ENCODE measurements at places on chromosomes 12 and 14.

DNA sequence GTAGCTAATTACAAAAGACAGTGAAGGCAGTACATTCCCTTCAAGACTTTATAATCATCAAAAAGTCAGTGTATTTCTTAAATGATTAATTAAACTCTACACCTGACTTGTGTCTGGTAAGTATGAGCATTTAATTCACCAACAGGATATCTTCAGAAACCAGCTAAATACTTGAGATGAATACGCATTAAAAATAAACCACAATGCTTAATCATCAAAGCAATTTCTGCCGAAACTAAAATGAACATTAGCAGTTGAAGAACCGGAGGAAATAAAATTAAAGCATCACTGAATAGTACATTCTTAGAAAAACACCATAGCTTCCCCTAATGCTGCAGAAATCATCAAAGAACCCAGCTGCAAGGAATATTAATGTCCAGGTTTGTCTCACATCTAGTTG lies 32.7 kb downstream of the SLC25A21 start:
- no peak for DNase-seq

DNA sequence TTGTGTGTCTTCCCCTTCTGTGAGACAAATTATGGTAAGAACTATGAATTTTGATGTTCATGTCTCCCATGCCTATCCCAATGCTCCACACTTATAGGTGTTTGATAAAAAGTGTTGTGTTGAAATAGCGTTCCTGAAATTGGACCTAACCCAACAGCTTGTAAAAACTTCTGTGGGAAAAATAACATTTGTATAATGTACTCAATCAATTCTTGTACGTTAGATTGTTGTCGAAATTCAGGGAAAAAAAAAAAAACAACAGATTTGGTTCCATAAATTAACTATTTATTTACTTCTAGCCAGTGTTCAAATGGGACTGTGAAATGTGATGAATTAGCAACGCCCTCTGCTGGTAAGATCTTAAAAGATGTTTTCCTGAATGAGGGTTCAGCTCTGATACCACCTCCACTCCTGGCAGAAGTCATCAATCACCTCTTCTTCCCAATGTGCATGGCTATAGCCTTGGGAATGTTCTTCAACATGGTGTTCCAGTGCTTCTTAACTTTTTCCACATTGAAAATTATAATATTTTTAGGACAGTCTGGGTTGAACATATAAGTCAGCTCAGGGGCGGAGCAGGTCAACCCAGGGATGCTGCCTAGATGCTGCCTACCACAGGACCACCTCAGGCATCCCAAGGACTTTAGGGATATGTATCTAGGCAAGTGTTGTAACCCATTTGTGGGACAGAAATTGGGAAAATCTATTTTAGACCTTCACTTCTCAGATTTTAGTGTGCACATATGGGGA lies 170.6 kb downstream of the OTOGL start:
- peak; percentile 45 for DNase-seq

DNA sequence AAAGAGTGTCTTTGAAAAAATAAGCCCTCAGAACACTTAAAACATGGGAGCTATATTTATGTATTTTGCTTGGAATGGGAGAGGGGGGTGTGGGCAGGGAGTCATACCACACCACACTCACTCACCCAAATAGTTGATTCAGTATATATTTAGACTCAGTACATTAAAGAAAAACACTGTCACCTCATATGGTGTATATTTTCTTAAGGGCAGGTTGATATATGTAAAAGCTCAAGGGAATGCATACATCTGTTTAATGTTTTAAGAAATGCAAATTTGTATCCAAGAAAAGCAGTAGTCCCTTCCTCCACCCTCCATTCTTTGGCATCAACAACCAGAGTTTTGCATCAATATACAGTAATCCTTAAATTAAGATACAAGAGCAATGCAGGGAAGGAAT lies 1.4 kb downstream of the NFYB start:
- no peak for DNase-seq

DNA sequence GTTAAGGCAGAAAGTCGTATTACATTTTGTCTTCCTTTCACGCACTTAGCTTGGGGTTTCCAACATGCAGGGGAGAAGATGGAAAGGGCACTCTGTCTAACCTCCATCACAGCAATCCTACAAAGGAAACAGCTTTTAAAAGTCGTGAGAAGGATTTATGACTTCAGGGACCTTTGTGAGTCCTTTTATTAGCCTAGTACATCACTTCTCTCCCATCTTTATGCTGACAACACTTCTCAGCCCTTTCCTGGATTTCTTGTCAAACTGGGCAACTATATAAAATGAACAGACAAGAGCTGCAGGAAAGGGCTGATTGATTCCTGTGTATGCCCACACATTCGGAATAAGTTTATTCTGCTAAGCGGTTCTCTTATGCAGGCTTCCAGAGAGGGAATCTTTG lies 159.0 kb downstream of the DERA start:
- no peak for DNase-seq

- no peak for DNase-seq
Observed at GRCh38 chr14:85233756-85234155, 296.2 kb upstream of the FLRT2 start.

GRCh38 chr14:100796946-100797345 lies 29.0 kb upstream of the MEG3 start:
- DNase-seq: no peak

GRCh38 chr14:92651758-92652406 lies 96.5 kb downstream of the LGMN start:
- peak; percentile 19 for DNase-seq

DNA sequence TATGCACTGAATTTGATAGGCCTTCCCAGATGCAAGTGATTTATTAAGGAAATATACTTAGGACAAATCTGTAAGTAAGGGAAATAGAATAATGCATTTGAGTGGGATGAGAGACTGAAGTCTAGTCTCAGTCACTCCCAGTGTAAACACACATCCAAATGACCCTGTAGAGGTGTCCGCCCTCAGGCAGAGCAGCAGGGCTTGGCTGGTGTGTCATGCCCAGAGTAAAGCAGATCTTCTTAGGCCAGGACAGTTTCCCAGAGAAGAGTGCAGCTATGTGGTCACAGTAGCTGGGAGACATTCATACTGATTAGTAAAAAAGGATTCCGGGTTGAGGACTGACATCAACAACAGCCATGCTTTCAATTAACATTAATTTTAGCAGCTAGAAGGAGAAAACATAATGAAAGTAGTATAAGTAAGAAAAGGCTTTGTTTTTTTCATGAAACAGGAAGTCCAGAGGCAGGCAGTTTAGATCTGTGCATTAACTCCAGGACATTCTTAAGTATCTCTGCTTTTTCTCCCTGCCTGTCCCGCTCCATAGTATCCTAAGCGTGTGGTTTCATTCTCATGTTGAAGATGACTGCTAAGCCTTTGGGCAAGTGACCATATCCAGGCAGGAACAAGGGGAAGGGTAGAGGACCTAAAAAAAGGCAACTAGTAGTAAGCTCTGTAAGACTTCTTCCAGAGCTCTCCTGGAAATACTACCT lies 35.7 kb downstream of the CNTN1 start:
- DNase-seq: no peak

- DNase-seq: no peak
Observed at GRCh38 chr14:29458547-29458946, 469.1 kb downstream of the PRKD1 start.

DNA sequence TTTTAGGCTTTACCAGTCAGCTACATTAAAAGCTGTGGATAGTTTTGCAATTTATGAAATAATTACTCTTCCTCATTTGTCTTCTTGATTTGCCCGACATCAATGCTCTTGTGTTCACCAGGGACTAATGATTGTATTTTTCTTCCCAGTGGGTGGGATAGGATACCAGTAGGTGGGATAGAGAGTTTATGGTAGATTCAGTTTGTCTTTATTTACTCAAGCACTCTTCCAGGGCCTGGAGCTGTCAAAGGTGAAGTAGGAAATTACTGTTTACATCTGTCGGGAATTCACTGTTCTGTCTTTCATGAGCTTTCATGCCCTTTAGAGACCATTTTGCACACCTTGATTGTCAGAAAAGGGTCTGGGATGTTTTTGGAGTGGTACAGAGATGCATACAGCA lies 36.6 kb downstream of the ETV6 start:
- DNase-seq: no peak

DNA sequence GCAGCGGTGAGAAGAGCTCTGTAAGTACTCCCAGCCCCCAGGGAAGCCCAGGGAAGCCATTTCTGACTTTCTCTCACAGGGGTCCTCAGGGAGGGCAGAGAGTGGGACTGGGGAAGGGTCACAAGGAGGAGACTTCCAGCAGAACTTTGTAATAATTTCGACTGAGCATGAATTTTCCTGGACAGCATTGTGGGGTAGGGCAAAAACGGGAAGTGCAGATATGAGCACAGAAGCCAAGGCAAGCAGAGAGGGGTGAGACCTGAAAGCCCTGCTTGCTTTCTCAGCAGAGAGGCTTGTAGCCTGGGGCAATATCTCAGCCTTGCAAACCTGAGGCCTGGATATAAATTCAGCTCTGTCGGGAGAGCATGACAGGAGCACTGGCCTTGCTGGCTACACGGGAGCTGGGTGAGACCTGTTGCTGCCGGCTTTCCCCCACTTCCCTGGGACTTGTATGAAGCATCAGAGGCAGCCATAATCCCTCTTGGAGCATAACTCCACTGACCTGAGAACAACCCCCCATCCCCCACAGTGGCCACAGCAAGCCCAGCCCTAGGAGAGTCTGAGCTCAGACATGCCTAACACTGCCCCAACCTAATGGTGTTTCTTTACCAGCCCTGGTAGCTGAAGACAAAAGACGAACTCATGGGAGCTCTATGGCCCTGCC lies 9.8 kb upstream of the IQSEC3 start:
- no peak for DNase-seq

- no peak for DNase-seq
Observed at GRCh38 chr12:95724767-95725166, 65.8 kb downstream of the NTN4 start.
